ENCODE measurements at places on chromosomes 2 and 18.

DNA sequence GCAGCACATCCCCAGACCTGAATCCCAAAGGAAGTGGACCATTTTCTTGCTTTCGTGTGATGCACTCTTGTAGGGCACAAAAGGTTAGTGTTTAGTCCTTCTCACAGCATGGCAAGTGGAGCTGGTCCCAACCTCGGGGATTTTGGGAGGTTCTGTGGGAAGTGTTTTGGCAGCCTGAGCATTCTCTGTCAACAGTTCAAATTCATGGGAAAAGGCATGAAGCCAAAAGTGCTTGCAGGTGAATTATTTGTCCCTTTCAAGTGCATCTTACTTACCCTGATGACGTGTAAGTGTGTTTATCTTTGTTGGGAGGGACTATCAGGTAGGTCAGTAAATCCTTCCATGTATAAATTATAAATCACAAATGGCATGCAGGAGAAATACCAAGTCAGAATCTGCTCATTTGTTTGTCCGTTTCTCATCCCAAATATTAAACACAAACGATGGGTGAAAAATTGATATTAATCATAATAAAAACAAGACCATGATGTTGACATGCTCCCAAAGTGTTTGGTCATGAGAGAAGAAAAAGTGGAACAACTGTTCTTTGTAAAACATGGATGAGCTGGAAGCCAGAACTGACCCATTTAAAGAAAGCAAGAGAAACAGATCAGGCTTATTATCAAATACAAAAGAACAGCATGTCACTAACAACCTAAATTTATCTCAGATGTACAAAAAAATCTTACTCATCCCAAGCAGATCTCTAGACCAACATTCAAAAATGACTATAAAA, 57.6 kb downstream of the EPHA4 start:
- no peak overlapping the region for H3K4me3 ChIP-seq
- H3K27ac ChIP-seq: no peak overlapping the region

DNA sequence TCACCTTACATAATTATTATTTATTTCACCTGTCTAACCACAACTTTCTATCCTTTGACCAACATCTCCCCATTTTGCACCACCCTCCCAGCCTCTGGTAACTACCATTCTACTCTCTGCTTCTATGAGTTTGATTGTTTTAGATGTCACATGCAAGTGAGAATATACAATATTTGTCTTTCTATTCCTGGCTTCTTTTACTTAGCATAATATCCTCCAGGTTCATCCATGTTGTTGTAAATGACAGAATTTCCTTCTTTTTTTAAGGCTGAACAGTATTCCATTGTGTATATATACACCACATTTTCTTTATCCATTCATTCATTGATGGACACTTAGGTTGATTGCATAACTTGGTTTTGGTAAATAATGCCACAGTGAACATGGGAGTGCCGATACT, 24.0 kb downstream of the PPM1B start:
- no peaks in the 10 kb centered on the region for H3K4me1 ChIP-seq
- no peaks in the 10 kb centered on the region for H3K36me3 ChIP-seq
- no peaks in the 10 kb centered on the region for H3K27me3 ChIP-seq
- H3K27ac ChIP-seq: no peak overlapping the region

GRCh38 chr18:7945882-7946281, 378.8 kb downstream of the PTPRM start:
- peak; percentile 52 for DNase-seq
- no peak overlapping the region for H3K4me3 ChIP-seq
- no peaks in the 10 kb centered on the region for H3K27me3 ChIP-seq
- H3K27ac ChIP-seq: peak overlapping the region; percentile 79
- H3K4me1 ChIP-seq: peaks cover 34% of the 10 kb centered on the region

GRCh38 chr2:175950512-175950911, 51.6 kb downstream of the LNPK start:
- H3K4me1 ChIP-seq: no peaks in the 10 kb centered on the region
- peaks cover 4% of the 10 kb centered on the region for H3K36me3 ChIP-seq
- no peak for DNase-seq

GRCh38 chr2:24924732-24925131, 4.7 kb upstream of the ADCY3 start:
- DNase-seq: no peak
- H3K27me3 ChIP-seq: no peaks in the 10 kb centered on the region
- no peaks in the 10 kb centered on the region for H3K36me3 ChIP-seq
- H3K27ac ChIP-seq: no peak overlapping the region
- no peak overlapping the region for H3K4me3 ChIP-seq

- H3K27ac ChIP-seq: no peak overlapping the region
- H3K4me3 ChIP-seq: no peak overlapping the region
- H3K36me3 ChIP-seq: no peaks in the 10 kb centered on the region
- H3K4me1 ChIP-seq: no peaks in the 10 kb centered on the region
- H3K27me3 ChIP-seq: no peaks in the 10 kb centered on the region
Observed at GRCh38 chr2:23200787-23201114, 184.2 kb upstream of the KLHL29 start.

- no peak overlapping the region for H3K4me3 ChIP-seq
- peaks cover 70% of the 10 kb centered on the region for H3K4me1 ChIP-seq
- H3K36me3 ChIP-seq: peaks cover 10% of the 10 kb centered on the region
- H3K27me3 ChIP-seq: no peaks in the 10 kb centered on the region
- H3K27ac ChIP-seq: no peak overlapping the region
Observed at GRCh38 chr2:10410001-10410822, 37.9 kb downstream of the ODC1 start.
